ENCODE measurements at places on chromosomes 5 and 9.

GRCh38 chr9:91120200-91120599 is 241.5 kb downstream of the AUH start:
- DNase-seq, result no peak

DNA sequence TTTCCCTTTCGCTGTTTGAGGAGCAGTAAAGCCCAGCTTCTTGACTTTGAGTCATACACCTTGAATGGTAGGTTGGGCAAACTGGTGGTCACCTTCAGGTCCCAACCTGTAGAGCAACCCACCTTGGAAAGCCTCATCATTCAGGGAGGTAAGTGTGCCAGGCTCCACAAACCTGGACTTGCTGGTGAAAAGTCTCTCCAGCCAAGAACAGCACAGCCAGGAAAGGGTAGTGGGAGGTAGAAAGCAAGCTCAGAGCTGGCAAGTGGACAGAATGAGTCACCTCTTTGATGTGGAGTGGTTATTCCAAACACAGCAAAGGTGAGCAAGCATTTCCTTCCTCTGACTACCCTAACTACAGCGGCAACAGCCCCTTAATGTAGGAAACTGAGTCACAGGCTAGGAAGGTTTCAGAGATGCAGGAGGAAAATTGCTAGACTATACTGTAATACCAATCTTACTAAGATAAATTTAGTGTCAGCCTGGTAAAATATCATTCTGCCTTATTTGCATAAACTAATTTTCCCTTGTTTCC is 117.5 kb upstream of the MTAP start:
- peak; percentile 32 for DNase-seq

DNA sequence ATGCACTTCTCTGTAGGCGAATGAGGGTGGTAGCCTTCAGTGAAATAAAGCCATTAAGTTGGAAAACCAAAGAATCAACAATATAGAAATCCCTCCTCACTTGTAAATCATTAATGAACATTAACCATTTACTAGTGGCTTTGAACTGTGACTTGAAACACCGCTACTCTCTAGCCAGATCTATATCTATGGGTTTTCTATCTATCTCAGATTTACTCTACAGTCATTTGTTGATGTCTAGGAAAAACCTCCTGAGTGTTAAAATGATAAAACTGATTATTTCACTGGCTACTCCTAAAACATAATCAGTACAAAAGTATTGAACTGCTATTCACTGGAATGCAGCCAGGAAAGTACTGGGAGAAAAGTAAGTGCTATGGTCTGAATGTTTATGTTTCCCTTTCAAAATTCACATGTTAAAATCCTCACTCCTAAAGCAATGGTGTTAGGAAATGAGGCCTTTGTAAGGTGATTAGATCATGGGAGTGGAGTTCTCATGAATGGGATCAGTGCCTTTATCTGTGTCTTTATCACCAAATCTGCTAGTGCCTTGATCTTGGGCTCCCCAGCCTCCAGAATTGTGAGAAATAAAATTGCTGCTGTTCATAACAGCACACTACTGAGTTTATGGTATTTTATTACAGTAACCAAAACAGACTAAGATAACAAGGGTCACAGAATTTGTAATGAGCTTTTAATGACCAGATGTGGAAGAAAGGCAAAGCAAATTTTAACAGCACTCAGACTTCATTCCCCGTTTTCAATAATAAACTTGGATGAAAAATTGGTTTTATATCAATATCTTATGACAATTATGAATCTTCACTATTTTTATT is 8.6 kb upstream of the OXCT1 start:
- DNase-seq, result no peak

GRCh38 chr5:115487168-115487567 is 57.4 kb downstream of the FEM1C start:
- no peak for DNase-seq

DNA sequence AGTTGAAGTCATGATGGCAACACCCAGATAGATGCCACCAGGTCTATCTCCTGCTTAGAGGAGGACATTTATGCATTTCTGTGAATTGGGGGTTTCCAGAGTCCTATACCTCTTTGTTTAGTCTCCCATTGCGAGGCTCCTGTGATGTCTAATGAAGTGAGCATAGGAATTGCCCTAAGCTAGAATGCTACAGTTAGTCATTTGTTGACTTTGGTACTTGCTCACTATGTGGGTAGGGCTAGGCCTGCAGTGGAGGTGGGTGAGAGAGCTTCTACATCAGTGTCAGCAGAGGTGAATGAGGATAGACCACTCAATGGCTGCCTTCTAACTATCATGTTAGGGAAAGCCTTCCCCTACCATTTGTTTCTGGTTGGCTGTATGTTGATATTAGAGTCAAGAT is 173.3 kb upstream of the POC5 start:
- no peak for DNase-seq

- no peak for DNase-seq
Observed at GRCh38 chr9:9750719-9751118, 862.1 kb downstream of the PTPRD start.

GRCh38 chr9:38192731-38193265 is 123.8 kb upstream of the SHB start:
- no peak for DNase-seq

DNA sequence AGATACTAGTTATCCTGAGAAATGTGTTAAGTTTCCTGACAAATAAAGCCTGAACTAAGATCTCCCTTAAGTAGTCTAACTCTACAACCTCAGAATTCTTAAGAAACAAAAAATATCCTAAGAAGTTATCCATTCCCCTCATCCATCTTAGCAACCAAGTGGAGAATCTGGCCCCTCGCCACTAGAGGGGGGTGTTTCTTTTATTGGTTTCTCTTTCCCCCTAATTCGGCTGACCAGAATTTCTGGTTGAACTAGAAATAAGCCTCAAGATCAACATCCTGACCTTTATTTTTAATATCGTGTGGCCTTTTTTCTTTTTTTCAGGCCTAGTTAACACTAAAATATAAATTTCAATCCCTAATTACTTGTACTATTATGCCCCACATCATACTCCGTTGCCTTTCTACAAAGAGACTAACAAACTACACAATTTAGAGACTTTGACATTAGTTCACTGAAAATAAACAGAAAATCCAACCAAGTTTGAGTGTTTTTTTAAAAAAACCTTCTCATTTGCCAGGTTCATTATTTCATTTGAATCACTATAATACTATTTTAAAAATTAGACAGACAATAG is 14.3 kb upstream of the NR4A3 start:
- peak; percentile 64 for DNase-seq

GRCh38 chr5:149156435-149157083 is 15.3 kb downstream of the ABLIM3 start:
- no peak for DNase-seq

- no peak for DNase-seq
Observed at GRCh38 chr9:71980266-71981190, 69.1 kb downstream of the C9orf85 start.

- no peak for DNase-seq
Observed at GRCh38 chr5:92979716-92980115, 601.3 kb downstream of the NR2F1-AS1 start.

DNA sequence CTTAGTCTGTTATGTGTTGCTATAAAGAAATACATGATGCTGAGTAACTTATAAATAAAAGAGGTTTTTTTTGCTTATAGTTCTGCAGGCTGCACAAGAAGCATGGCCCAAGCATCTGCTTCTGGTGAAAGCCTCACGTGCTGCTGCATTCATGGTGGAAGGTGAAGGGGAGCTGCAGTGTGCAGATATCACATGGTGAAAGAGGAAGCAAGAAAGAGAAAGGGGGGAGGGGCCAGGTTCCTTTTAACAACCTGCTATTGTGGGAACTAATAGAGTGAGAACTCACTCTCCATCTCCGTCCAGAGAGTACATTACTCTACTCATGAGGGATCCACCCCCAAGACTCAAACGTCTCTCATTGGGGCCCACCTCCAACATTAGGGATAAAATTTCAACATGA is 12.5 kb upstream of the PARP8 start:
- DNase-seq, result no peak

DNA sequence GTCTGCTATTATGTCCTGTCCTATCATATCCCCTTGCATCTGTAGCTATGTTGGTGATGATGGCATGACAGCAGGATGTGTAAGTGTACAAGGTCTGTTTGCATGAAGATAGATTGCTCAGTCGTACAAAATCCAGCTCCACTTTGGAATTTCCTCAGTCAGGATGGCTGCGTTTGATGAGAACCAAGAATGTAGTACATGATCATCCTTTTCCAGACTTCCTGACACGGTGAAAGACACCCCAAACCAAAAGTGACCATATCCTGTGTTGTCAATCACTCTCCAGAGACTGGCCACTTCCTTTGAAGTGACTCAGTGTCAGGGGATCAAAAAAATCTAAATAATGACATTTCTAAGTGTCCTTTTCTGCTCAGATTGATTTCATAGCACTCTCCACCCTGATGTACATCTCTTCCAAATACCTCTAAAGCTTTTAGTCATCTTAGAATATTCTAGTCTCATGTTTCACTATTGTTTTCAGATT is 213.4 kb downstream of the PLK2 start:
- no peak for DNase-seq

DNA sequence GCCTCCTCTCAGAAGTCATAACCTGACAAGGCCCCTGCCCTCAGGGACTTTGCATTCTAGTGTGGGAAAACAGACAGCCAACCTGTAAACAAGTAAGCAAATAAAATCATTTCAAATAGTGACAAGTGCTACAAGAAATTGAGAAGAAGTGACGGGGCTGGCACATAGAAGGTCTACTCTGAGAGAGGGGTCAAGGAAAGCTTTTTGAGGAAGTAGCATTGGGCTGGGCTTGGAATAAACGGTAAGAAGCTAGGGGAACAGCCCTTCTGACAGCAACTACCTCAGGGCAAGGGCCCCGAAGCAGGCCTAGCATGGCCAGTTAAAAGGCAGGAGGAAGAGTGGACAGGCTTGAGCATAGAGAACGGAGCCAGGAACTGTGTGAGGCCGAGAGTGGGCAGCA is 4.8 kb upstream of the SLC2A8 start:
- no peak for DNase-seq

DNA sequence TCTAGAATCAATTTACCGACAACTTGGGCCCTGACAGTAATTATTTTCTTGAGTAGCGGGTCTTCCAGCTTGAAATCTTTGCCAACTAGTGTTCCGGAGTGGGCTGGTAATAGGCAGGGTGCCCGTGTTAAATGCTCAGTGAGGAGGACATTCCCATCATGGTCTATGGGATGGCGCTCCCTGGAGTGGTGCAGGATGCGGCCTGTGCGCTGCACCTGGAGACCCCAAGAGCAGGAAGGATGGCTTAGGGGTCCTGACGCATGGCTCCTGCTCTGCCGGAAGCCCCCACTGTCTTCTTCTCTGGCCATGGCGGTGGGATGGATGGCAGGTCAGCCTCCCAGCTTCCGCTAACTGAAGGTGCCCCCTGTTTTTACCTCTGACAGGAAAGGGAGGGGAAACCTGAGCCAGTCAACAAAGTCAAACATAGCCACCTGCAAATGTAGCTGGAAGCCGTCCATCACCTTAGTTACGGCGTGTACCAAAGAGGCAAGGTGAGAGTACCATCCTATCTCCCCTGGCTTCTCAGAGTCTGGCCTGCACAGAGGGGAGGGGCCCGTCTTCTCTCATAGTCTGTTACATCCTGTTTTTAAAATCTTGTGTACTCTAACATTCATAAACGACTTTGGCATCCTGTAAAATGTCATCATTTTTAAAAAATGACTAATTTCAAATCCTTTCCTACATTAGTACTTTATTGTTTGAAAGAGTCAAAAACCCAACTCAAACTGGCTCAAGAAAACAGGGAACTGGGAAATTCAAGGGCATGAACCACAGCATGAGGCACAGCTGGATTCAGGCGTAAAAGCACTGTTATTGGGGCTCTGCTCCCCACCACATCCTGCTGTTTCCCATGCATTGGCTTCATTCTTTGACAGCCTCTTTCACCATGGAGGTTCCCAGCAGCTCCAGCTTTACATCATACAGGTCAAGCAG is 28.5 kb upstream of the UNC5A start:
- DNase-seq, result no peak

GRCh38 chr9:86322973-86323644 is 31.1 kb downstream of the TUT7 start:
- no peak for DNase-seq

DNA sequence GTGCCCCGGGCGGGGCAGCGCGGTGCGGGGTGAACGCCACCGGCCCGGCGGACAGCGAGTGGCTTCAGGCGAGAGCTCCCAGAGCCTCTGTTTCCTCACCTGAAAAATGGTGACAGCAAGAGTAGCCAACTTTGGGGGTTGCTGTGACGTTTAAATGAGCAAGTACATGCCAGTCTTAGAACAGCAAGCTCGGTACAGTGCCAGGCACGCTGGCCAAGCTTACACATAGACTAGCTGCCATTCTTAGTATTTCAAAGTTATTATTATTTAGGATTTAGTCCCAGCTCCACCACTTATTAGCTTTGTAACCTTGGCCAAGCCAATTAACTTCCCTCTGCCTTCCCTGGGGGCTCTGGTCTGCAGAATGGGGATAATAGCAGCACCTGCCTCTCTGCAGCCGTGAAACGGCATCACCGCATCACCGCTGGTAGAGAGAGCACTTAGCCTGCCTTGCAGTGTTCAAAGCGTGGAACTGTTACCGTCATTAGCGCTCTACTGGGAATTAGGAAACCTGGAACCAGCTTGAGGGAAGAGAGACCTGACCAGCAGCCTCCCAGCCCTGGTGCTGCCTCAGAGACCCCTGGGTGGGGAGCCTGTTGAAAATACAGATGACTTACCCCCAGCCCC is at the start of gene C9orf50:
TSS of gene C9orf50 (minus strand) at position 433 of the 627 bp plus-strand sequence. CDS start 527 bp downstream, outside the sequence.
- DNase-seq, result no peak

GRCh38 chr5:124951105-124951504 is 204.7 kb upstream of the ZNF608 start:
- no peak for DNase-seq

GRCh38 chr5:57889558-57889957 is 406.9 kb upstream of the ACTBL2 start:
- no peak for DNase-seq

DNA sequence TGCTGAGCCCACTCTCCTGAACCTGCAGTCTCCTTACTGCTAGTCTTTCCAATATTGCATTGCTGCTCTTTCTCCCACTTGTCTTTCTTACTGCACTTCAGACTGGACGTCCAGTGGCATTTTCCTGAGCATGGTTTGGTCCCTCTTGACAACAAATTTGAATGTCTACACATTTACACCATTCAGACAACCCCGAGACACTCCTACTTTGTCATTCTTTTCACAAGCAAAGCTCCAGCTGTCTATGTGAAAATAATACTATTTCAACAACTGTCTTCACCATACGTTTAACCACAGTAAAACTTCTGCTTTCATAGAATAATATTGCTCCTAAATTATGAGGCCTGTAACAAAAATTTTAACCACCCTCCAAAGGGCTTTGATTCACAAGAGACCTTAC is 10.4 kb upstream of the APTX start:
- DNase-seq, result no peak

GRCh38 chr5:142833517-142834449 is 63.6 kb downstream of the ARHGAP26 start:
- no peak for DNase-seq

- DNase-seq, result no peak
Observed at GRCh38 chr5:10343486-10343885, 10.0 kb upstream of the MARCHF6 start.

DNA sequence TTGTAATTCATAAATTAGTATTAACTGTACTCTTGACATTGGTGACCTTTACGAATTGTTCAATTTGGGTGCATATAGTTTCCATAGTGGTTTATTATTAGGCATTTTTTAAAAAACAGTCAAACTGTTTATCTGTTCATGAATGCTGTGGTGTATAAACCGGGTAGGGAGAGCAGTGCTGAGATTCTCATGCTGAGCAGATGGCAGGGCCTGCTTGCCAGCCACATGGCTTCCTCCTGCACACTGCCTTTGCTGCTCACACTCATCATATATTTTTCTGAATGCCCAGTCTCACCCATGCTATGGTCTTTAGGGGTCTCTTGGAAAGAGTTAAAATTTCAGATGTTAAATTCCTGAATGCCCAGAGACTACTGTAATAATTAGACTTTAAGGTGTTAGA is 40.8 kb downstream of the NNT start:
- no peak for DNase-seq

Data from activated T-cell treated with anti-CD3 and anti-CD28 coated beads, Interleukin-2, amount 50 U/mL, for 4 hours (primary cell).